D721Med (cell line): ENCODE measurements at places on chromosomes 5 and 9.

- no peak for DNase-seq
Observed at GRCh38 chr9:134405527-134405926, 79.3 kb downstream of the RXRA start.

- DNase-seq, result no peak
Observed at GRCh38 chr5:161630948-161631347, 54.6 kb upstream of the GABRA6 start.

DNA sequence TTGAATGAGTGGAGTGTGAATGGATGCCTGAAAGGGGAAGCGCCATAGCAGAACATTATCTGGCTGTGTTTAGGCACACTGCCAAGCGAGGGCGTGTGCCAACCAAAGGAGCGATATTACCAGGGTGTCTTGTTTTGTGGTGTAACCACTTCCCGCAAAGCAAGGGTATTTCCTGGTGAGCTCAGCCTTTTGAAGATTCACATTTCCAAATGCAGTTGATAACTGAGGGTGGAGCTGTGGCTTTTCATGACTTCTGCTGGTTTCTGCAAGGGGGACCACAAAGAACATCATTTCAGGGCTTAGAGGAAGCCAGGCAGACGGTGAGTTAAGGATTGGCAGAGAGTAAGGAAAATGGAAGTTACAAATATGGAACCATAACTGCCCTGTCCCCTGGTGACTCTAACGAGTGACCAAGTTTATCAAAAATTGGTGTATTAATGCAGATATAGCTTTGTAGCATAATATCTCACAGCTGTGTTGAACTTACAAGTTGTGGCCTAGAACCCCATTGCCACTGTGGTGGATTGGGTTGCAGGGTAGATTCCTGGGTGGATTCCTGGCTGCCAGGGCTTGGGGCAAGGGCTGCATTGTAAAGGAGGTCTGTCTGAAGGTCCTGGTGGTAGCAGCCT, 71.4 kb downstream of the RALGPS1 start:
- DNase-seq, result no peak

DNA sequence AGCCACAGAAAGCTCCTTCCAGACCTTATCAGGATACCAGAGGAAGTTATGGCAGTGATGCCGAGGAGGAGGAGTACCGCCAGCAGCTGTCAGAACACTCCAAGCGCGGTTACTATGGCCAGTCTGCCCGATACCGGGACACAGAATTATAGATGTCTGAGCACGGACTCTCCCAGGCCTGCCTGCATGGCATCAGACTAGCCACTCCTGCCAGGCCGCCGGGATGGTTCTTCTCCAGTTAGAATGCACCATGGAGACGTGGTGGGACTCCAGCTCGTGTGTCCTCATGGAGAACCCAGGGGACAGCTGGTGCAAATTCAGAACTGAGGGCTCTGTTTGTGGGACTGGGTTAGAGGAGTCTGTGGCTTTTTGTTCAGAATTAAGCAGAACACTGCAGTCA, 70.8 kb upstream of the ENTREP1 start:
- DNase-seq, result no peak

DNA sequence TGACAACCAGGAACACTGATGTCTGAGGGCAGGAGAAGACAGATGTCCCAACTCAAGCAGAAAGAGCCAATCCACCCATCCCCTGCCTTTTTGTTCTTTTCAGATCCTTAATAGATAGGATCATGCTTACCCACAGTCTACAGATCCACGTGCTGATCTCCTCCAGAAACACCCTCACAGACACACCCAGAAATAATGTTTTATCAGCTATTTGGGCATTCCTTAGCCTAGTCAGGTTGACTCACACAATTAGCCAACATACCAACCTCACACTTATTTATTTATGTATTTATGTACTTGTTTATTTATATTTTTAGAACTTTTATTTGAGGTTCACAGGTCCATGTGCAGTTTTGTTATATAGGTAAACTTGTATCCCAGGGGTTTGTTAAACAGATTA, 151.5 kb upstream of the IL12B start:
- no peak for DNase-seq

- peak; percentile 58 for DNase-seq
Observed at GRCh38 chr5:132257131-132258101, at the start of gene PDLIM4. Gene PDLIM4, plus strand, starts transcription at chr5:132257696. Its CDS starts 39 bp downstream, at chr5:132257735.

GRCh38 chr5:73136055-73136562, 15.7 kb downstream of the TMEM171 start:
- DNase-seq, result no peak
